ENCODE measurements at places on chromosomes 7 and 10.

GRCh38 chr10:79274279-79275104 lies 72.8 kb upstream of the PPIF start:
- no peak for DNase-seq

- DNase-seq, result no peak
These were observed 10.9 kb downstream of the GPR141 start for GRCh38 chr7:37694208-37695094.

- DNase-seq, result no peak
These were observed 196.4 kb downstream of the ANKRD7 start for GRCh38 chr7:118420888-118421287.

GRCh38 chr10:55065185-55065584 lies 264.2 kb upstream of the PCDH15 start:
- no peak for DNase-seq

- peak; percentile 11 for DNase-seq
These were observed 699.9 kb downstream of the INHBA start for GRCh38 chr7:41002741-41003610.

DNA sequence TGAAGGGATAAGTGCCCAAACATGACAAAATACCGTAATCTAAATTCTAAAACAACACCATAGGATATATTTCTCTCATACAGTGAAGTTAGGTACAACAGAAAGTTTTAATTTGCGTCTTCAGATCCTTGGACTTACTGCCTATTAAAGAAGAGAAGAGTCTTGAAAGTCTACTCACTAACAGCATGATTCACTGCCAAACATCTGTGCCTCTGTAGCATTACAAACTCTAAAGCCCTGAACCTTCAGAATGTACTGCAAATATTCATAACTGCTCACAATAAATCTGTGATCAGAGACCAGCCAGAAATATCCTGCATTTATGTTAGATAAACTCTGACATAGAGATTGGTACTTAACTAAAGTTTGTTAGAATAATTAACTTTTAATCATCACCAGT lies 365.3 kb downstream of the PARD3 start:
- no peak for DNase-seq

DNA sequence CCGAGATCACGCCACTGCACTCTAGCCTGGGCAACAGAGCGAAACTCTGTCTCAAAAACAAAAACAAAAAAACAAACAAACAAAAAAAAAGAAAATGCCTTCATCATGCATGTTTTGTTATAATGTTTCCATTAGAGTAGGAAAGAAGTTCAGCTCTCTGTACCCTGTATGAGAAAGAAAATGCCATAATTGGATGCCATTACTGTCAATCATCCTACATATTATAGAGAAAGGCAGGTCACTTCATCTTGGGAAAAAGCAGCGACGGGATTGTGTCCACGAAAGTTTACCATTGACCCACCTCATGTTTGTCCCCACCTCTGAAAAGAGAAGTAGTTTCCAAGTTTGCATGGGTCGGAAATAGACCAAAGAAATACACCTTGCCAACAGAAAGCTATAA lies 33.8 kb downstream of the SEC61G start:
- DNase-seq, result no peak

- no peak for DNase-seq
These were observed 89.2 kb upstream of the TOMM7 start for GRCh38 chr7:22911889-22912288.

DNA sequence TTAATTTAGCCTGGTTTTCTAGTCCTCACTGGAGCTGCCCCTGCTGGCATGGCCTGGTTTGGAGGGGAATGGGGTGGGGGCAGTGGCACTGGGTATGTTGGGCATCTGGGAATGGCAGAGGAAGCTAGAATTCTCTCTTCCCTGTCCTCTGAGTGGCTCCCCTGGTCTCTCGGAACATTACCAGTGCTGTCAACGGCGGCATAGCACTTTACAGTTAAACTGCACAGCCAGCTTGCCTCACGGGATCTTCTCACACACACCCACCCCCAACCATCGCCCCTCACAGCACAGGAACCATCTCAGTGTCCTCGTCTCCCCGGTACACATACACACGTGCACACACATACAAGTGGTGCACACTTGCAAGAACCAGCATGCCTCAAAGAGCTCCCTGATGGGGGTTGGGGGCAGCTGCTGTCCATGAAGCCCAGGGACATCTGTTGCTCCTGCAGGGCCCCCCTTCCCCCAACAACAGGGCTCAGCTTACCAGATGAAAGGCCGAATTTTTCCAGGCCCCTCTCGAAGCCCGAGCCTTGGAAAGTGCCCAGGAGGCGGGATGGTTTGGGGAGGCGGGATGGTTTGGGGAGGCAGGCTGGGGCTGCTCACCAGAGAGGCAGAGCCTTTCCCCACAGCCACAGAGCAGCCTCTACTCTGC lies 41.0 kb downstream of the TSPAN15 start:
- no peak for DNase-seq

- DNase-seq, result no peak
These were observed 117.7 kb downstream of the ARHGAP21 start for GRCh38 chr10:24606021-24606420.

DNA sequence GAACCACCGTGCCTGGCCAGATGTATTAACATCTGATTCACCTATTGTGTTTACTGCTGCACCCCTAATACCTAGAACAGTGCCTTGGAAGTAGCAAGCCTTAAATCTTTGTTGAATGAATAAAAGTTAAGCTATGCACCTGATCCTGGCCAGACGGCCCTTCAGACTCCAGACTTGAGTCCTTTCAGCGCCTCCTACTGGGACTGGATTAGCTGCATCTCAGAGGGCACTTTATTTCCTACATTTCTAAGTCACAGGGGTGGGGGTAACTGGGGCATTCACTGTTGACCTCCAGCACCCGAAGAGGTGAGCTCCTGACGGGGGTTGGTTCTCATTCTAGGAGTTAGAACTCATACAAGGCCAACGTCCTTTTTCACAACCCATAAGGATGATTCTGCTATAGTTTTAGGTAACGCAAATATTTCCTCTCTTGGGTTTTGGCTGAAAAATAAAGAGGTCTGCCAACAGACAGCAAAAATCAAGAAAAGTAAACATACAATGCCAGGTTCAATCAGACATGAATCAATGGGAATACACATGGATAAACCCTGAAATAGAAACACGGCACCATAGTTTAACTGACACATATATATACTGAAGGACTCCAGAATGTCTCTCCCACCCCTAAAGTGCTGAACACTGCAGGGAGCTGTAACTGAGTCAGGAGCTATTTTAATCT lies 48.0 kb upstream of the DLG5 start:
- no peak for DNase-seq

GRCh38 chr10:131198401-131198800 lies 113.1 kb downstream of the TCERG1L start:
- no peak for DNase-seq

GRCh38 chr7:47147213-47147631 lies 434.7 kb downstream of the TNS3 start:
- DNase-seq, result no peak

- DNase-seq, result no peak
These were observed 13.6 kb downstream of the CAMK2B start for GRCh38 chr7:44311561-44312495.

GRCh38 chr10:130179640-130180039 lies 43.4 kb downstream of the GLRX3 start:
- peak; percentile 47 for DNase-seq

DNA sequence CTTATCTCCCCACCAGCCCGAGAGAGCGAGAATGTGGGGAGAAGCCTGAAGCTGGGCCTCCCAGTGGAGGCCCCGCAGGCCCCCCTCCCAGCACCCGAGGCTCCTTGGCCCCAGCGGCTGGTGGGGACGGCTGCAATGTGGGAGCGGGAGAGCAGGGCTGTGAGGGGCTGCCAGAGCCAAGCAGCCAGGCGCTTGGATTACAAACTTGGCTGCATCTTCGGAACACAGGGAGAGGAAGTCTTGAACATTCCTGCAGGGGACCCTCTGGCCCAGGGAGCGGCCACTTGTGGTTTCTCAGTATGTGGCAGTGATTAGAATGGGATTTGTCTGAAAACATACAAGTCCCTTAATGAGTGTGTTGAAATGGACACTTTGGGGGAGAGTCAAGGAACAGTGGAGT lies 23.2 kb downstream of the ELN start:
- no peak for DNase-seq

DNA sequence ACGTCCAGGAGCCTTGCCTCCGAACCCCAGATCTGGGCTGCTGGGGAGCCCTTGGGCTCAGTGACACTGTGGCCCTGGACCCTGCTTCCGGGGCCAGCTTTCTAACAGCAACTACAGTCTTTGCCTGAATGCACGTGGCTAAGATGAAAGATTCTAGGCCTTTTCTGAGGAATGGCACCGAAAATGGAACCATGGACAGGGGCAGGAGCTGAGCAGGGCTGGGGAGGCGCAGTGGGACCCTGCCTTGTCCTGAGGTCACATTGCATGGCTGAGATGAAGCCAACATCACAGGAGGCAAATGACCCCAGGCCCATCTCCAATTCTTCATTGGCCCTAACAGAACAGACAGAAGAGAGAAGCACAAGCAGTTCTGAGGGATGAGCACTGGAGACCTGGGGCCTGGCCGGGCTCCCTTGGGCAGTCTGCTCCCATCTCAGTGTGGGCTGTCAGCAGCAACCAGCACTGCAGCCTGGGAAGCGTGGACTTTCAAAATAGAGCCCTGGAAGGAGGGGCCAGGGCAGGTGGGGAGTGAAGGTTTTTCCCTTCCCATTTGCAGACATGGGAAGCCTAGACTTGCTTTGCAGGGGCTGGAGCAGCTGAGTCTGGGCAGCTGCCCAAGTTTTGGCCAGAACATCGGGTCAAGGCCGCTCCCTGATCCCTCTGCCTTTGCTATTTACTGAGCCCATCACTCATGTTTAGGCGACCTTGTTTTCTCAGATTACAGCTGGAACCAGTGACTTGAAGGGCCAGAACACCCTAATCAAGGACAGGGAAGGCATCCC lies 114.4 kb upstream of the TCERG1L start:
- no peak for DNase-seq

DNA sequence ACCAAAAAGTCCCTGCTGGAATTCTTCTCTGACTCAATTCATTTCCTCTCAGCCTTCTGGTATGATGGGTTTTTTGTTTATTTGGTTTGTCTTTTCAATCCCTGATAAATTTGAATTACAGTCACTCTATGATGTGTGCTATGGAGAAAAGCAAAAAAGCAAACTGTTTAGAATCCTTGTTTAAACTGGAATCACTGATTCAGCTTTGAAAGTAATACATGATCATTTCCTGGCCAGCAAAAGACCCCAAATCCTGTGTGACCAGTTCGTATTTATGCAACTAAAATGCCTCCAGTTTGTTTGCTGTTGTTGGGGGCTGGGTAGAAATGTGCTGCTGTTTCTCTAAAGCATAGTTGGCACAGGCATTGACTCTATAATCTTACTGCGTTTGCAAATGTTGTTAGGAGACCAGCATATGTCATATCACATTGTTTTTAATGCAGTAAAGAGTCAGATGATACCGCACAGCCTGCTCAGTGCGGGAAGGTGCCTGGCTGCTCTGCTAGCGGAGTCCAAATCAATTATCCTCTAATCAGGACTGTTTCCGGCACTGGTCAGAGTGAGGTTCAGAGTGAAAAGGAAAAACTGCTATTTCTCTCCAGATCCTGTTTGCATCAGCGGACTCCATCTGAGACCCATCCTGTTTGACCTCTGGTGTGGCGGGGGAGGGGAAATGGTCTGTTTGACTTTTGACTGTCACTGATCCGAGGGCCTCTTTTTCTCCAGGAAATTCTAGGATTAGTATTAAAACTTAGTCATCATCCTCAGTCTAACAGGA lies 40.6 kb upstream of the ADD3 start:
- no peak for DNase-seq

- DNase-seq, result no peak
These were observed 102.4 kb downstream of the SLIT1 start for GRCh38 chr10:97083228-97083829.

- no peak for DNase-seq
These were observed 27.3 kb downstream of the TFAM start for GRCh38 chr10:58412502-58412961.

DNA sequence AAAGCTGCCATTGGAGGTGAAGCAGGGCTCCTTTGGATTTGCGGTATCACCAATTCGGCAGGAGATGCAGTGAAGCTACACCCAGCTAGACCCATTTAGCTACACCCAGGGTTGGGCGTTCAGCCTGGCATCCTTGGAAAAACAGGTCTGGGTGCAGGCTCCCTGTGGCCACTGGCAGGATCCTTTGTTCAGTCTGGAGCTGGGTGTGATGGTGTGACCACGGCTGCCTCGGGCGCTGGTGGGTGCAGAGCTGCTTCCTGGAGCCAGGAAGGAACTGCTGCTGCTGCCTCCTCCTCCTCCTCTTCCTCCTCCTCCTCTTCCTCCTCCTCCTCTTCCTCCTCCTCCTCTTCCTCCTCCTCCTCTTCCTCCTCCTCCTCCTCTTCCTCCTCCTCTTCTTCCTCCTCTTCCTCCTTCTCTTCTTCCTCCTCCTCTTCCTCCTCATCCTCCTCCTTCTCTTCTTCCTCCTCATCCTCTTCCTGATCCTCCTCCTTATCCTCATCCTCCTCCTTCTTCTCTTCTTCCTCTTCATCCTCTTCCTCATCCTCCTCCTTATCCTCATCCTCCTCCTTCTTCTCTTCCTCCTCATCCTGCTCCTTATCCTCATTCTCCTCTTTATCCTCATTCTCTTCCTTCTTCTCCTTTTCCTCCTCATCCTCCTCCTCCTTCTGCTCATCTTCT lies 84.0 kb downstream of the GRK5 start:
- DNase-seq, result no peak

DNA sequence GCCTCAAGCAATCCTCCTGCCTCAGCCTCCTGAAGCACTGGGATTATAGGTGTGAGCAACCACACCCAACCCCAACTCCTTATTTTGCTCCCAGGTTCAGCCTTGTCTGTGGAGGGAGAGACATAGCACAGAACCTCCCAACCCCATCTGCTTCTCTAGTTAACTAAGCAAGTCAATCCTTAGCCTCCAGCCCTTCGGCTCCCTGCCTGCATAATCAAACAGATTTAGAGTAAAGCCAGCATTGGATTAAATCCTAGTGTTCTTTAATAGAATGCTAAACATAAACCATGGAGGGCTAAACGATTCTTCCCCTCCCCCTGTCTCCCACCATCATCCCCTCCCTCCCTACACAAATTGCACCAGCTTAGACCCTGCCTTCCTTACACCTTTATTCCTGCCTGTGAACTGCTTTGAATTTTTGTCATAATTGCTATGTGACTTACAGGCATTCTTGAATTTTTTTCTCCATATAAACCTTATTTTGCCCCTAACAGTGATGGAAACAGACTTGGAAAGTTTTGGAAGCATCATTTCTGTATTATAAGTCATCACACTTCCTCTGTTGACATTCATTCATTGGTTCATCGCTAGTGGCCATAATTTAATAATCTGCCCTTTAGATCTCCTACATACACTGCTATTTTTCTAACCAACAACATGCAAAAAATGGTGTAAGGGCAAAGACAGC lies 72.6 kb upstream of the TOMM7 start:
- no peak for DNase-seq

GRCh38 chr10:132494866-132495630 lies 42.5 kb upstream of the INPP5A start:
- DNase-seq, result no peak

DNA sequence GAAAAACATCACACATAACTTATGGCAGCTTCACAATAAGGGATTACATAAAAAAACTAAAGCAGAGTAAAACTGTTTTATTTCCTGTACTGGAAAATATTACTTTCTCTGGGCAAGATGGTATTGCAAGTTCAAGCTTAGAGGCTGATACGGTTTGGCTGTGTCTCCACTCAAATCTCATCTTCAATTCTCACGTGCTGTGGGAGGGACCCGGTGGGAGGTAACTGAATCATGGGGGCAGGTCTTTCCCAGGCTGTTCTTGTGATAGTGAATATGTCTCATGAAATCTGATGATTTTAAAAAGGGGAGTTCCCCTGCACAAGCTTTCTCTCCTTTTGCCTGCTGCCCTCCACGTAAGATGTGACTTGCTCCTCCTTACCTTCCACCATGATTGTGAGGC lies 5.1 kb upstream of the LRRC27 start:
- DNase-seq, result peak; percentile 51

GRCh38 chr10:113226831-113227445 lies 276.9 kb downstream of the TCF7L2 start:
- DNase-seq, result no peak

All from T-helper 2 cell treated with Interferon-gamma antibody and Interleukin-4, amounts not matched to agents 5 μg/mL and 100 μg/mL, for 36 hours (primary cell).